CD8-positive, alpha-beta memory T cell (primary cell): ENCODE measurements at places on chromosomes 3 and 15. TPM values are rescaled to one million over a fixed set of nuclear protein-coding genes. Genes with fewer than 3 reads are reported as not detected.

Gene GOLGA6L9
- total RNA-seq, result 1.6 TPM

Gene STX19
- not detected for total RNA-seq

Gene ABHD6
- total RNA-seq, result 6.6 TPM

Gene CCDC71
- total RNA-seq, result 34.2 TPM

Gene PGBD4
- total RNA-seq, result 3.2 TPM

Gene GOLGA8N
- total RNA-seq, result 0.82 TPM

Gene FILIP1L
- total RNA-seq, result 0.27 TPM

Gene CAV3
- total RNA-seq, result not detected

Gene GASK1A
- not detected for total RNA-seq

Gene POC1A
- total RNA-seq, result 22.7 TPM

Gene ANKRD63
- total RNA-seq, result not detected

Gene STRIT1
- total RNA-seq, result not detected

Gene STRA6
- not detected for total RNA-seq

Gene UBA7
- total RNA-seq, result 58.3 TPM

Gene TRPM1
- not detected for total RNA-seq

Gene MKRN3
- 0.98 TPM for total RNA-seq

Gene UCN2
- not detected for total RNA-seq
